ENCODE measurements at places on chromosomes 5 and 9.

DNA sequence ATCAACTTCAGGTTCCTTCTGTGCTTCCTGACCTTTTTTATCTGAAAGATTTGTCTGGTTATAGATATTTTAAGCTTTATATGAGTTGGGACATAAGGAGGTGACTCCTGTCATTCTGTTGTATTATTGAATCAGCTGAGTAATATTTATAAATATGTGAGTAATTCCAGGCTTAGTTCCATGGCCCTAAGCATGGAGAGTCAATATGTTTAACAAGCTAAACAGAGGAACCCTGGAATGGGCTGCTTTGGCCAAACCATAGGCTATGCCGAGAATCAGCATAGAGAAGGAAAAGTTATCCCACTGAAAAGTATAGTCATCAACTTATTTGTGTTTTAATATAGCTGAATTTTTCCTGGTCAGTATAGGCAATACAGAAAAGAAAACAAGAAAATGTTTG is 7.2 kb upstream of the EIF4EBP3 start:
- DNase-seq, result no peak

DNA sequence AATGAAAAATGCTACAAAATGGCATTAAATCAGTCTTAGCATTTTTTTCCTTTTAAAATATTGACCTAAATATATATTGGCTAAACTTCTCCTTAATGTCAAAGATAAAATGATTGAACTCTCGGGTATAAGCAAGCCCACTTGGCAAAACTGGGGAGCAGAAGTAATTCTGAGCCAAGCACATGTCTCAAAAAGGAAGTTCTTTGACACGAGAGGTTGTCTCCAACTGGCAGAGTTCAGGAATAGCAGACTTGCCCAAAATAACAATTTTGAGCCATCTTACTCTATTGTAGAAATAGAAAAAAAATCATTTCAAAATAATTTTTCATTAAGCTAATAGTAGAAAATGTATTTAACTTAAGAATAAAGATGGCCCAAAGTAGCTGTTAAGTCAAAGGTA is 10.4 kb upstream of the MLLT3 start:
- DNase-seq, result no peak

GRCh38 chr9:82677086-82677485 is 385.9 kb downstream of the RASEF start:
- no peak for DNase-seq

DNA sequence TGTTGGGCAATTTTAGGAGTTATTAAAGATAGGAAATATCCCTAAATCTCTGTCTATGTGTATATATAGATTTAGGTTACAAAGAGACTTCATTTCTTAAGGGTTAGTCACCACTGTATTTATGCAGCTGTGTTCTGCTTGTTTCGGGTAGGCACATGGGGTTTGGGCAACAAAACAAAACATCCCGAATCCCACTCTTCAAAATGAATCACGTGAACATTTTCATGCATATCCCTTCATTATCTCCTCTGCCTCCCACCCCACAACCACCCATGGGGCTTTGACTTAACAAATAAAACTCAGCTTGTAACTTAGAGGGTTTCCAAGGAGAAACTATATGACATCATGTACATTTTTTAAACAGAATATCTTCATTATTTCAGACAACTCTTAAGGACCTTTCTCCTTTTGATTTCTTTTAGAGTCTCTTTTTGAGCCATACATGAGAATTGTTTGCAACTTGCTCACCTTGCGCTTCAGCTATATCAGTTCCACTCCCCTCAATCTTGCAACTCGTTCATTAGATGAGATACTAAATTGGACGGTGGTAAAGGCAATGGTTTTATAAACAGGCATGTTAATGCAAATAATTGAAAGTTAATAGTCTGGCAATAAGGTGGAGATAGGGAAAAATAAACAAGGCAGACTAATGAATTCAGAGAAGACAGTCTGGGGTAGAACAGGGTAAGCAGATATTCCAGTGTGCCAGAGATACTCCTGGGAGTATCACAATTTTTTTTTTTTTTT is 136.7 kb downstream of the CD180 start:
- no peak for DNase-seq

GRCh38 chr5:111454198-111454622 is 58.1 kb downstream of the STARD4 start:
- DNase-seq, result no peak

DNA sequence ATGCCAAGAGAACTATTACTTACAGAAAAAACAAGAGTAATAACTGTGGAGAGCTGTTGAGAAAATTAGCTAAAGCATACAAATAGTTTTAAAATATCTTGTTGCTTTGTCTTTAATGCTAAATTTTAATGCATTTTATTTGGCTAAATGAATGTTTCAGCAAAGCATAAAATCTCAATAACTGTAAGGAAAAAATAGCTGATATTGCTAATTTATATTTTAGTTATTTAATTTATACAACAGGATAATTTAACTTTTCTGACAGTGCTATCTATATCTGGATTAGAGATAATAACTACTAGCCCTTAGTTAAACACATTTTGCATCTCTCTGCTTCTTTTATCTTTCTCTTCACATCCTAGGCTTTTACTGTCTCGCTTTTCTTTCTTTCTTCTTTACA is 1014.9 kb upstream of the COX7C start:
- no peak for DNase-seq

GRCh38 chr5:57718155-57718554 is 235.5 kb upstream of the ACTBL2 start:
- no peak for DNase-seq

- DNase-seq, result no peak
Measured at GRCh38 chr5:138643040-138643791, 68.0 kb upstream of the HSPA9 start.

DNA sequence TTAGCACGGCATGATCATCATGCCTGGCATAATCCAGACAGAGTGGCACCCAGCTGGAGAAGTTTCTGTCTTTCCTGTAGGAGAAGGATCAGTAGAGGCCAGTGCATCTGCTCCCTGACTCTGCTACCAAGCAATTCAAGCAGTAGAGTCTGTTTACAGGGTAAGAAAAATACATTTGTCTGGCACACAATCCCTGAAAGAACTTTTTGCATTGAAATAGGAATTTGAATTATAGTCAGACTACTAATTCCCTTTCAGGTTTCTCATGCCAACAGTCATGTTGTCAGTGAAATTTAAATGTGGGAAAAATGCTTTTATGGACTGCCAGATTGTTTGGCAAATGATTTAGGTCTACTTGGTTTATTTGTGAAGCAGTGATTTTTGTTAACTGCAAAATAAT is 125.6 kb downstream of the RAB3C start:
- no peak for DNase-seq

- DNase-seq, result no peak
Measured at GRCh38 chr9:123073441-123073840, 40.0 kb downstream of the GPR21 start.

GRCh38 chr9:32426278-32426939 is 42.0 kb downstream of the ACO1 start:
- DNase-seq, result no peak

DNA sequence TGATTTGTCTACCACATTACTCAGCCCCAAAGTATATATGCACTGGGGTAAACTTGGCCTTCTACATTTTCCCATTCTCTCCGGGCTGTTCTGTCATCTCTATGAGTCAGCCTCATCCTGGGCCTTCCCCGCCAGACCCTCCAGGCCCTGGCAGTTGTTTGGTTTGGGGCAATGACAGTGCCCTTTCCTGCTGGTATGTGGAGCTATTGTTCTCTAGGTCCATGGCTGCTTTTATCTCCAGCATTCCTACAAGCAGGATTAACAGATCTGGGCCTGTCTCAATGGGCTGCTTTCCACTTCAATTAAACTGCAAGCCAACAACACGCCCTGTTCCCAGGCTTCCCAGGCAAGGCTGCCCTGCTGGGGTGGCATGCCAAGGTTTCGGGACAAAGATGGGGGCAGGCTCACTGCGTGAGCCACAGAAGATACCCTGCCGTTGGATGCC is 136.4 kb downstream of the SLIT3 start:
- DNase-seq, result no peak

GRCh38 chr5:161498531-161498930 is 48.0 kb downstream of the GABRB2 start:
- DNase-seq, result no peak

DNA sequence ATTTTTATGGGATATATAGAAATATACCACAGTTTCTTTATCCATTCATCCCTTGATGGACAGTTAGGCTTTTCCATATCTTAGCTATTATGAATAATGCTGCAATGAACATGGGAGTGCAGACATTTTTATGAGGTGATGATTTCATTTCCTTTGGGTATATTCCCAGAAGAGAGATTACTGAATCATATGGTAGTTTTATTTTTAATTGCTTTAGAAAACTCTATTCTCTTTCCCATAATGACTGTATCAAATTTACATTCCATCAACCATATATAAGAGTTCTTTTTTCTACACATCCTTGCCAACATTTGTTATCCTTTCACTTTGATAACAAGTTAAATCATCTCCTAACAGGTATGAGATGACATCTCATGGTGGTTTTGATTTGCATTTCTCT is 821.6 kb downstream of the TLE1 start:
- no peak for DNase-seq

DNA sequence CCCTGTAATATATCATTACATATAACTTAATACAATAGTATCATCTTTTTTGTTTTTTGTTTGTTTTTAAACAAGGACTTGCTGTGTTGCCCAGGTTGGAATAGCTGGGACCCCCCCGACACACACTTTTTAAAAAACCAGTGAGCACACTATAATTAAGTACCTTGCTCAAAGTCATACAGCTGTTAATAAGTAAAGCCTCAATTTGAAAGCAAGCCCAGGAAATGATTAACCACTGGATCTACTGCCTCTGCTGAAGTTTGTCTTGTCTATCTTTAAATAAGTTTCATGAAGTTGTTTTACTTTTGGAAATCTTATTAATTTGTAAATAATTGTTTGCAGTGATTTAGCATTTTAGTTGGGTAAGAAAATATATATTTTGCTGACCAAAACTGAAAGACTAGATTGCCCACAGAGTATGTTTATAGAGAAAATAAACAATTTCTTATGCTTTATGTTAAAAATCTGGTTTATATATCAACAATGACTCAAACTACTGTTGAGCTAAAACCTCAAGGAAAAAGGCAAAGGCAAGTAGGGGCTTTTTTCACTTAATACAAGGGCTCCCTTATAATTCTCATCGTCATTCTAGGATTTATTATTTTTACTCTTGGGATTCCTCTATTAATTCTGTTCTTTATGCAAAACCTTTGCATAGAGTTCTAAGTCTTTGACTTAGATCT is 5.8 kb upstream of the CARNMT1 start:
- DNase-seq, result no peak

- DNase-seq, result peak; percentile 37
Measured at GRCh38 chr9:109817846-109818472, 38.0 kb downstream of the PALM2AKAP2 start.

- DNase-seq, result no peak
Measured at GRCh38 chr9:122133263-122133983, 26.2 kb downstream of the NDUFA8 start.

DNA sequence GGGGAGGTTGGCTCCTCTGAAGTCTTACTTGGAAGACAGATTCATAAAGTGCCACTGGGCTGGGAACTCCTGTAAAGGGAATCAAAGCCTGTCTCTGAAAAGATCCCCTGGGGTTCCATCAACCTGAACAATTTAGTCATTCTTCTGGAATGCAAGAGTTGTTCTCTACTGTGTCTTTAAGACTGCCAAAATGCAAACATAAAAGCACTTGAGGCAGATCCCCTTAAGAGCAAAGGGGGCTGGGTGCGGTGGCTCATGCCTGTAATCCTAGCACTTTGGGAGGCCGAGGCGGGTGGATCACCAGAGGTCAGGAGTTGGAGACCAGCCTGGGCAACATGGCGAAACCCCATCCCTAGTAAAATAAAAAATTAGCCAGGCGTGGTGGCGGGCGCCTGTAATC is 16.7 kb downstream of the CDKN2AIPNL start:
- DNase-seq, result no peak

- DNase-seq, result no peak
Measured at GRCh38 chr5:173919443-173919842, 31.3 kb downstream of the CPEB4 start.

- no peak for DNase-seq
Measured at GRCh38 chr9:91346644-91347043, 15.1 kb downstream of the AUH start.

GRCh38 chr9:94929369-94929756 is 202.9 kb downstream of the AOPEP start:
- DNase-seq, result no peak

DNA sequence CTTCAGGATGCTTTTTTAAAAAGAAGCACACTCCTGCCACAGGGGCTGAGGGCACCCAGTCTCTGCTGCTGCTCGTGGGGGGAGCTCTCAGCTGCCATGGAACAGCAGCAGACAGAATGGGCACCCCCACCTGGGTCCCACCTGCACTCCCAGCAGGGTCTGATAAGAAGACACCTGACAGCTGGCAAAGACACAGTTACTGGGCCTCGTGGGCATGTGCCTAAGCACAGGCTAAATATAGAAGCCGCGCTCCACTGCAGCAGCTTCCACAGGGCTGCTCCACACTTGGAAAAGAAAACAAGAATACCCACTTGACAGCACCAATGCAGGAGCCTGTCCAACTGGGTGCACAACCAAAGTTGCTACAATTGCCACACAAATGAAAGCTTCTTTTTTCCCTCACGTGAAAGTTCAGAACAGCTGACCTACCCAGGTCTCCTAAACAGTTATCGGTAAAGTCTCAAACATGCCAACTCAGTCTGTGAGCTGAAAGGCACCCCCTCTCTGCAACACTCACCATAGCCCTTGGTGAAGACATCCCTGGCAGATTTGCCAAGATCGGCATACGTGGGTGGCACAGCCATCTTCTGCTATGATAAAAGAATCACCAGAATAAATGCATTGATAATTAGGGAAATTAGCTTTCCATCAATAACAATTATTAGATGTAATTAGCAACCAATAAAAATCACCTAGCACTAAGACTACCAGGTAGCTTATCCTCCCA is 12.2 kb downstream of the VDAC1 start:
- no peak for DNase-seq

- DNase-seq, result no peak
Measured at GRCh38 chr9:129374231-129374630, 196.2 kb upstream of the IER5L start.

DNA sequence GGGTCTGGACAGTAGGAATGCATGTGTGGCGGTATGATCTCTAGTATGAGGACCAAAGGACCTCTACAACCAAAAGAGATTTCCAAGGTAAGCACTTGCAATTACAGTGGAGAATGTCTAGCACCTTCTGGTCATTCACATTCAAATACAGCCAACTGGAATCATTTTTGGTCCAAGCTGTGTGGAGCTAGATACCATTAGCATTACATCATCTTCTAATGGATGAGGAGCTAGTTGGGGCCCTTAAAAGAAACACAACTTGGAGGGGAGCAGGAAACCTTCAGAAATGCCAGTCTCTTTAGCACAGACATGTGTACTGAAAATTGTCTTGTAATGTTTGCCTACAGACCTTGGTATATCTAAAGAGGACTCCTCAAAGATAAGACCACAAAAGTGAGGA is 244.7 kb downstream of the BNC2 start:
- DNase-seq, result no peak
